ENCODE measurements at places on chromosomes 4 and X.

DNA sequence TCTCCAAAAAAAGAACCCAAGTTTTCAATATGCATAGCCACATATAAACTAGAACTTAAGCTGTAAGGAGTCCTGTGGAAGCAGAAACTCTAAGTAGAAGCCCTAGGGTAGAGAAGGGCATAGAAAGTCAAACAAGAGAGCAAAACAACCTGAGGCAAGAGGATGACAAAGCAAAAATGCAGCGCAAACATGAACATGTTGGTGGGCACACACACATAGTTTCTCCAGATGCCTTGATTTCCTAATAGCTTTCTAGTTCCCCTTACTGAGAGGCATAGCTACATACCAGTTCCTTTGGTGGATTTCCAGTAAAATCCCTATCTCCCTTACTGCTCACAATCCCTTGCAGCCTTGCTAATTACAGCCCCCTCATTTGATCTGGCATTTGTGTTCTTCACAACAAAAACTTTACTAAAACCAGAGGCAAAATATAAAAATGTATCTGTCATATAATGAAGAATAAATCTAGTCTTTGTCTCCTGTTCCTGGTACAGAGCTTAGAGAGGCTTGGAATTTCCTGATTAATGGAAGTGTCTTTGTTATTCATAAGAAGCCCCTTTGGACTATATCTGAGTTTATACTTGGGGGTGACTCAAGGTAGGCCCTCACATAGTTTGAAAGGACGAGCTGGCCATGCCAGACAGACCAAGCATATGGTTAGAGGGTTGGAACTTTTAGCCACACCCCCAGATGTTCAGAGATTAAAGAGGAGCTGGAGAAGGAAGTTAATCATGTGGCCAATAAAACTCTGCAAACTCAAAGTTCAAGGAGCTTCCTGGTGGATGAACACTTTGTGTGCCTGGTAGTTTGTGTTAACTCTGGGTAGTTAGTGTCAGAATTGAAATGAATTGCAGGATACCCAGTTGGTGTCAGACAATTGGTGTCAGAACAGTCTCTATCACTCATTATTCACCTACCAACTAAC lies 52.7 kb upstream of the ZCCHC13 start:
- no peak for DNase-seq

GRCh38 chr4:159248384-159249178 lies 145.7 kb downstream of the RAPGEF2 start:
- DNase-seq = no peak

DNA sequence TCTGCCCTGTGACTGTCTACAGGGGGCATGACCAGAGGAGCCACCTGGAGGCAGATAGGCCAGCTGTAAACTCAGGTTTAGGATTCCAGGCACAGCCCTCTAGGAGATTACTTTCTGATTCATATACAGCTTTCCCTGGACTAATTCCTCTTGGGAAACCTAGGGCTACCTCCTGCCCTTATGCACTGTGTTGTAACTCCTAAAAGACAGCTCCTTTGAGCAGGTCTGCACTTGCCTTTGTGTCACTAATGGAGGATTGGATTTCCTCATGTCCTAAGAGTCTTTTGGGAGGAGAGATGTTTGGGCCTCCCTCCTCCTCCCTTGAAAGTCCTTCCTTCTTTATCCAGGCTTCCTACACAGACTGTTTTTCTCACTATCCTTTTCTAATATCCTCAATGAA lies 202.0 kb downstream of the PCDH19 start:
- DNase-seq = no peak

- DNase-seq = no peak
Observed at GRCh38 chr4:181562399-181562798, 680.8 kb upstream of the TENM3 start.

DNA sequence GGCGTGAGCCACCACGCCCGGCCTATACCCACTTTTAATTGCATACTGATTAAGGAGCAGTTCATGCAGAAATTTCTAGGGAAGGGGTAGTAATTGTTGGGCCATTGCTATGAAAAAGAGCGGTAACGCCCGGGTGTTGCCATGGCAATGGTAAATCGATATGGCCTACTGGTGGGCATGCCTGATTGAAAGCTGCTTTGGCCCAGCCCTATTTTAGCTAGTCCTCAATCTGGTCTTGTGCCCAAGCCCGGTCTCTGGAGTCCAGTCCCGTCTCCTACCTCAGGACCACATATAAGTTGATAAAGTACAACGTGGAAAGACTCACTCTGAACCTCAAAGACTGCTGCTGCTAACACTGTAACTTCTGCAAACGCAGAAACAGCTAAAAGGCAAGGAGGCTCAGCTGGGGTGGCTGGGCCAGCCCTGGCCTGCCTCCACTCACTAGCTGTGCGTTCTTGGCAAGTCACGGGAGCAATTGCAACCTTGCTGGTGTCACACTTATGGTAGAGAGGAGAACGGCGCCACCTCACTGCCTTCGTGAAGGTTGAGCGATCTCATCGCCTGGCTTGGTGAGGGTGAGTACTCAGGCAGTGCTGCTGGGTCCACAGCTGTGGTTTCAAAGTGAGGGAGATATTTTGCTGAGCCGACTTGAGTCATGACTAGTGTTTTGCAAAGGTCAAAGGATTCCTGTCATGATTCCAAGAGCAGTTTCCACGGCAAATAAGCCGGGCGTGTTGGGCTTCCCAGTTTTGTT lies 57.0 kb upstream of the GRPEL1 start:
- no peak for DNase-seq

GRCh38 chr4:54526560-54526959 lies 131.2 kb upstream of the KIT start:
- DNase-seq = no peak

DNA sequence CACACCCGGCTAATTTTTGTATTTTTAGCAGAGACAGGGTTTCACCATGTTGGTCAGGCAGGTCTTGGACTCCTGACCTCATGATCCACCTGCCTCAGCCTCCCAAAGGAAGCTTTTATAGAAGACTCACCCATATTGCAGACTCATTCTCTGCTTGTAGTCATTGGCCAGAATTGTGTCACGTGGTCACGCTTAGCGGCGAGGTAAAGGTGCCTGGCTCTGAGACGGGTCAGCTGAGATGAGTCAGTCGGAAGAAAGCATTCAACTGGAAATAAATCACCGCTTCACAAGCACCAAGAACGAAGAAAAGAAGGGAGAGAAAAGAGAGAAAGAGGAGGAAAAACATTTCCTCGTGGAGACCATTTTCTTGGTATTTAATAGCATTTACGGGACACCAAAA lies 218.8 kb upstream of the NOCT start:
- DNase-seq = no peak

DNA sequence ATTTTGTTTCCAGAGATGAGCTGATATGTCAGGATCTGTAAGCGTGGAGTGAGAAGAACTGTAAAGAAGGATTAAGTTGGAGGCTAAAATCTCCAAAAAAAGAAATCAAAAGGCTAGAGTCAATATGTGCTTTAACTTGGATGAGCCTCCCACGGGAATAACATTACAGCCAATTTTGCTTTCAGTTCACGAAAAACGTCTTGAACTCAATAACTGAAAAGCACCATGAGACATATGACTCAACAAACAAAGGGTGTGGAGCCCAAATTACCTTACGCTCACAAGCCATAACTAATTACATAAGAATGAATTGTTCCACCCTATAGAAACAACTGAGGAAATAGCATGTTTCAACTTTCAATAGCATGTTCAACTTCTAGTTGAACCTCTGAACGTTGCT lies 22.3 kb downstream of the TMPRSS11D start:
- DNase-seq = no peak

DNA sequence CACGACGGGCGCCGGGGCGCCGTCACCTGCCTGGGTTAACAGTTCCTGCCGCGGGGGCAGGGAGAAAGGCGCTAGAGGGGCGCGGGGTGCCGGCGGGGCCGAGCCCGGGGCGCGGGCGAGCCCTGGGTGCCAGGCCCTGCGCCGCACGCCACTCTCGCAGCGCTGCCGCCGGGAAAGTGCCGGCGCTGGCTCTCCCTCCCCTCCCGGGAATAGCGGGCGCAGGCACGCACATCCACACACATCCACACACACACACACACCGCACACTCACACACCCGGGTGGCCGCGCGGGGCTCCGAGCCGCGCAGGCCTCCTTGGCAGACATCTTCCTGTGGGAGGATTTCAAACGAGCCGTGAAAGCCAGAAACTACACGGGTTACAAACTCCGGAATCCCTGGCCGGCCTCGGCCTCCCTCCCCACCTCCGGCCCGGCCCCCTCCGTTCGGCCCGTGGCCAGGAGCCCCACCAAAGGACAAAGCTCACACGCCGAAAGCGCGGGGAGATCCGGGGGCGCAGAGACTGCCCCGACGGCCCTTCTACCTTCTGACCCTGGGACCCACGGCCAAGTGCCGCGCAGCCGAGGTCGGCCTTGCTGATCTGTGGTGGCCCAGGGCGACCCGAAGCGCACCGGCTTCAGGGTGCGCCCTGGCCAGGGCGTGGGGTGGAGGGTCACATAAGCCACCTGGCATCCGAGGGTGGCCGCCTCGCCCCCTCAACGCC lies 92.3 kb downstream of the BCOR start:
- no peak for DNase-seq

GRCh38 chr4:109015413-109015810 lies 252.6 kb upstream of the ETNPPL start:
- no peak for DNase-seq

DNA sequence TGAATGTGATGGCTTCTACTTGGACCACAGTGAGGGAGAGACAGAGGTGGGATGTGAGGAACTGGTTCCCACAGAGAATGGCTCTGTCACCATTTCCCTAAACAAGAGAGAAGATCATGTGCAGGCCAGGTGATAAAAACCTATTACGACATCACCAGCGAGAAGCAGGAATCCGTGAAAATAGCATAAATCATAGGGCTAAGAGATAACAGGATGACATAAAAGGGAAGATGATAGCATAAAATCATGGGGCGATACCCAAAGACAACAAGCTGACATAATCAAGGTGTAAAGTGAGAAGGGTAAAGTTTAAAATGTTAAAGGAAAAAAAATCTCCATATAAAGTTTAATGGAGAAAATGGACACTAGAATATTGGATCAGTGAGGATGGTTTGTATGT lies 205.5 kb upstream of the SLIT2 start:
- DNase-seq = no peak

DNA sequence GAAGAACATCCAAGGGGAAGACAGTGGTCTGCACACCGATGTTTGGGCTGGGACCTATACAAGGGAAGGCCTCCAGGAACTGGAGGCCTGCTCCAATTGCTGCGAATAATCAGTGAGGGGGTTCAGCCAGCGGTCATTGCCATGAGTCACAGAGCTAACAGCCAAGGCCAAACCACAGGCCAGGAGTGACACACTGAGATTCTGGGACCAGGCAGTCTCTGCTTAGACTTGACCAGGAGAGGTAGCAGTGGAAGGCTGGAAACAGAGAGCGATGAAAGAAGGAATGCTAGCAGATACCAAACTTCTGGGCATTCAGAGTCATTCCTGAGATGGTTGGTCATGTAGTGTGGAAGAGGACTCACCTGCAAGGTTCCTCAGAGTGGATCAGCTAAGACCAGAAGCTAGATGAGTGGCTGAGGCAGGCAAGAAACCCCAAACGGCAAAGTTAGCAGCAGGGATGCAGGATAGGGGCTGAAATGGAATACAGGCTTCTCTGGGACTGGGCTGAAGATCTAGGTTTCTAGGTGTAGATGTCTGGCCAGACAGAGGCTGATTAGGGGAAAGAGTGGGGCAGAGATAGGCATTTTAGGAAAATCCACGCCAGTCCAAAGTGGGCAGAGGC lies 54.7 kb downstream of the CNGA2 start:
- DNase-seq = no peak

DNA sequence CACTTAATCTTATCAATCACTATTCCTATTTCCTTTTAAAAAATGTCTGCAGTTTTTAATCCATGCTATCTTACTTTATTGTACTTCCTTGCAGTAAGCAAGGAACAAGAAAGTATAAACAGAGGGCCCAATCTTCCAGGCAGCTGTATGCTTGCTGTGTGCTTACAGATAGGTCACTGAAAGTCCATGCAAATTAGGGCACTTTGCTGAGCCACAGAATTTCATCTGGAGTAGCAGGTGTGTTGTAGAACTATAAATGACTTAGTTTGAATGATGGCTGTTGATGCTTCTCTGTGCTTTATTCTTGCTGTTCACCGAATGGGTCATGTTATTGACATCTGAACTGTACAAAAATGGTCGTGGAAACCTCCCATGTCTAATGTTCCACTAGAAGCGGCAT lies 154.6 kb downstream of the ATOH1 start:
- no peak for DNase-seq

DNA sequence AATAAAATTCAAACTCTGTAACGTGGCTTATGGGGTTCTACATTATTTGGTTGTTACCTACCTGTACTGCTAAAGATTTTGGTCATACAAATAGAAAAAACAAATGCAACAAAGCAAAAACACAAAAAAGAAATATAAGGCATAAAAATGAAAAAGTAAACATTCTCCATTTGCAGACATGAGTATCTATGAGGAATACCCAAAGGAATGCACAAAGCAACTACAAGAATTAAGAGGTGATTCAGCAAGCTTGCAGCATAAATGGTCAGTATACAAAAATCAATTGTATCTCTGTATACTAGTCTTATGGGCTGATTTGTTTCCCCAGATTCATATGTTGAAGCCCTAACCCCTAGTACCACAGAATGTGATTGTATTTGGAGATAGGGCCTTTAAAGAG lies 3.6 kb upstream of the PDE5A start:
- DNase-seq = no peak

- DNase-seq = no peak
Observed at GRCh38 chr4:78459327-78459726, 92.2 kb upstream of the ANXA3 start.

- no peak for DNase-seq
Observed at GRCh38 chrX:101736651-101737050, 77.0 kb upstream of the ARMCX2 start.

- no peak for DNase-seq
Observed at GRCh38 chr4:2011583-2011982, 2.8 kb upstream of the NELFA start.

DNA sequence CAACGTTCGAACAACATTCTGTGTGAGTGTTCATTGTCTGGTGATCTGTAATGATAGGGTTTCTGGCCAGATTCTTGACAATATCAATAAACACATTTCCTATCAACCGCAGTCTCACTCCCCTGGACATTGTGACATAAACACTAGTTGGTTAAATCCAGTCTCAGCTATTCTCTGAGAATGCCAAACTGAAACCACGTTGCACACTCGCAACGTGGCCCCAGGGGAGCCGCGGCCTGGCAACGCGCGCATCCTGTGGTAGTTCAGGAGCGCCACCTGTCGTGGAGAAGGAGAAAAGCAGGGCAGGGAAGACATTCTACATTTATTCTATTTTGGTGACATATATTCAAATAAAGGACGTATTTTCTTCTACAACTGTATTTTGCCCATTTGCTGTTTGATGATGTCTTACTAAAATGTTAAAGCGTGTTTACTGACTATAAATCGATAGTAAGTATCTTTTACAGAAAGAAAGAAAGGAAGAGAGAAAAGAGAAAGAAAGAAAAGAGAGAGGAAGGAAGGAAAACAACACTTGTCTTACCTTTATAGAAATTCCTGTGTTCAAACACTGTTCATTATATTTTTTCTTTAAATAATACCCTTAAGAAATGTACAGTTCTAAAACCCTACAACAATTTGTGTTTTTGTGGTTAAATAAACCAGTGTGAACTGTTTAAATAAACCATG lies 738.3 kb upstream of the FRG1 start:
- no peak for DNase-seq

Measured in occipital lobe (tissue), 3 donors.